Osteoblast (primary cell): ENCODE measurements at places on chromosomes 2 and 18.

DNA sequence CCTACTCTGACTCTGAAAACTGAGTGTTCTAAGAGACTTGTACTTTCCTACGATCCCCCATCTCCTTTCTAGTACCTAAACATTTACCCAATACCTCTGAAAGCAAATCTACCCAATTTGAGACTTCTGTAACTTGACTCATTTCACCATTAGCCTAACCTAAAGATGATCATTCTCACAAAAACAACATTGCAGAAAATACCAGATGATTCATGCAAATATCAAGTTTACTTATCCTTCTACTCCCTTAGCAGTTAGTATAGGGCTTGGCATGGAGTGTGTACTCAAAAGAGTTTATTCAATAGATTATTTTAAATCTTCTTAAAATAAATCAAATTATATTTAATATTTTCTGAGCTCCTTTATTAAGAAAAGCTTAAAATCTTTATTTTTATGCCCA is 89.6 kb downstream of the NR4A2 start:
- DNase-seq, result no peak

GRCh38 chr18:30245766-30246455 is 796.6 kb downstream of the DSC3 start:
- no peak for DNase-seq

GRCh38 chr18:24080861-24081260 is 58.0 kb upstream of the CABYR start:
- no peak for DNase-seq

GRCh38 chr2:8511868-8512612 is 169.8 kb upstream of the ID2 start:
- DNase-seq, result peak; percentile 97

- DNase-seq, result no peak
Observed at GRCh38 chr18:48433541-48433940, 24.4 kb upstream of the ZBTB7C start.

DNA sequence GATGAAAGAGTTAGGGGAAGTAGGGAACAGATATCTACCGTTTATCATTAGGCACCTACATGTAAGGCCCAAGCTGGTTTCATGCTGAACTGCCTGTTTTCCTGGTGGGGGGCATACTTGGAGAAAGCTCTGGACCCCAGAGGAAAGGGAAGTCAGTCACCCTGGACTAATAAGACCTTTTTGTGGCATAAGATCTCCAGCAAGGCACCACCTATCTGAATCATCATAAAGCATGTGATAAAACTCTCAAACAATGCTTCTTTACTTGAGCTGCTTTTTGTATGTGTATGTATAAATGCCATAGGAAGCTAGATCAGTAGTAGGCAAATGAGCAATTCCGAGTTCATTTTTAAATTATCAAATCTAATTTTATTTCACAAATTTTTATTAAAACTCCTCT is 104.8 kb downstream of the TANC1 start:
- DNase-seq, result no peak

DNA sequence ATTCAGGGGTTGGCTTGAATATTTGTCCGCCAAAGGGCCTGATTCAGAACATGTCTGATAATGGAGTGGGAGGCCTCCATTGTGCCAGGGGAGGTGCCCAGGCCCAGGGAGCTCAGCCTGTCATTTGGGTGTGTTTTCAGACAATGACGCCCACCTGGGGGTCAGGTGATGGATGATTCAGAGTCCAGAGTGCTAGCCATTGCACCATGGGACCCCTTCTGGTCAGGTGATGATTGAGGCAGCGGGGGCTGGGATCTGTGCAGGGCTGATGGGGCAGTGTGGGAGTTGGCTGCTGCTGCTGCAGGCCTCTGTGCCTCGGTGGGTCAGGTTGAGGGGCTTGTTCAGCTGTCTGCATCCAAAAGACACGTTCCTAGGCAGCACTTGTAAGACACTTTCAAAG is 8.3 kb upstream of the ARHGEF4 start:
- peak; percentile 74 for DNase-seq

GRCh38 chr2:47819834-47820233 is 36.9 kb downstream of the MSH6 start:
- DNase-seq, result peak; percentile 39

GRCh38 chr2:134669731-134670669 is 48.8 kb downstream of the TMEM163 start:
- peak; percentile 65 for DNase-seq

DNA sequence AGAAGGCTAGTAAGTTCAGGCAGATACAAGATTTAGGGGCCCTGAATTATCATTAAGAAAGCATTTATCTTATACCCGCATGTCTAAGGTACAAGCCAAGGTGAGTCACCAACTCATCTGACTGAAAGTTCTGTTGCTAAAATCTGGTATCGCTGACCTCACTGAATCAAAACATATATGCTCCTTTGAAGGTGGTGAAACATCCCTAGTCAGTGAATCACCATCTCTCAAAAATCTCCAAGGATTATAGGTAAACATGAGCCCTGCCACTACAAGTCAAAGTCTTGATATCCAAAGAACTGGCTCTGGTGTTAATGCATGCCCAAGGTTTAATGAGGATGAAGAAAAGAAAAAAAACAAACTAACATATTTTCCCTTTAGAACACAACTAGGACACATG is 43.5 kb downstream of the IRS1 start:
- no peak for DNase-seq
